Bronchial epithelial cell (primary cell): ENCODE measurements at places on chromosomes 11 and 22. TPM values are rescaled to one million over a fixed set of nuclear protein-coding genes. Genes with fewer than 3 reads are reported as not detected.

GRCh38 chr11:68727783-68728182, 23.5 kb downstream of the TESMIN start:
- DNase-seq, result no peak

DKK3 gene
- total RNA-seq, result 72.4 and 134 TPM in 2 replicates

DNA sequence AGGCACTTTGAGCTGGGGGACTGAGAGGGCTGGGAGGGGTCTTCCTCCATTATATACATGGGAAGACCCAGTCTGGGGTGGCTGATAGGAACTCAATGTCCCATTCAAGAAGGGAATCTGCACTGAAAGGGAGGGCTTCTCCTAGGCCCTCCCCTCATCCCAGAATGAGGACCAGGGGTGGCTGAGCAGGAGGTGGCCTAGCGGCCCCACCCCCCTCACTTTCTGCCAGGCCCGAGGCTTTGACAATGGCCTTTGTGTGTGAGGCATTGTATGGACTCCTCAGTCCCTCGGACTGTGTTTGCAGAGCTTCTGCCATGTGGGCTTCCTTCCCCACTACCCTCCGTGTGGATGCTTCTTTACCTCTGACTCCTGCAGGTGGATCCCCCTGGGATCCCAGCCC, 65.7 kb downstream of the NECTIN1 start:
- no peak for DNase-seq

- DNase-seq, result peak; percentile 35
Observed at GRCh38 chr11:12048936-12049790, 40.7 kb upstream of the DKK3 start.

- peak; percentile 43 for DNase-seq
Observed at GRCh38 chr11:70067591-70068341, 10.4 kb upstream of the ANO1 start.

DNA sequence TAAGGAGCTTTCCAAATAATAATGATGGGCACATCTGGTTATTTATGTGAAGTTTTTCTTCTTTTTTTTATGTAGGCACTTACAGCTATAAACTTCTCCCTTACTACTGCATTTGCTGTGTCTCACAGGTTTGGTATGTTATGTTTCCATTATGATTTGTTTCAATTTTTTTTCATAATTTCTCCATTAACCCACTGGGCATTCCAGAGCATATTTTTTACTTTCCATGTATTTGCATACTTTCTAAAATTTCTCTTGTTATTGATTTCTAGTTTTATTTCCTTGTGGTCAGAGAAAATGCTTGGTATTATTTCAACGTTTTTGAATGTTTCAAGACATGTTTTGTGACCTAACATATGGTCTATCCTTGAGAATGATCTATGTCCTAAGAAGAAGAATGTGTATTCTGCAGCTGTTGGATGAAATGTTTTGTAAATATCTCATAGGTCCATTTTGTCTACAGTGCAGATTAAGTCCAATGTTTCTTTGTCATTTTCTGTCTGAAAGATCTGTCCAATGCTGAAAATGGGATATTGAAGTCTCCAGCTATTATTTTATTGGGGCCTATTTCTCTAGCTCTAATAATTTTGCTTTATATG, 362.1 kb downstream of the DDX10 start:
- DNase-seq, result no peak

SESN3 gene
- 12.4 and 25.0 TPM in 2 replicates for total RNA-seq

DNA sequence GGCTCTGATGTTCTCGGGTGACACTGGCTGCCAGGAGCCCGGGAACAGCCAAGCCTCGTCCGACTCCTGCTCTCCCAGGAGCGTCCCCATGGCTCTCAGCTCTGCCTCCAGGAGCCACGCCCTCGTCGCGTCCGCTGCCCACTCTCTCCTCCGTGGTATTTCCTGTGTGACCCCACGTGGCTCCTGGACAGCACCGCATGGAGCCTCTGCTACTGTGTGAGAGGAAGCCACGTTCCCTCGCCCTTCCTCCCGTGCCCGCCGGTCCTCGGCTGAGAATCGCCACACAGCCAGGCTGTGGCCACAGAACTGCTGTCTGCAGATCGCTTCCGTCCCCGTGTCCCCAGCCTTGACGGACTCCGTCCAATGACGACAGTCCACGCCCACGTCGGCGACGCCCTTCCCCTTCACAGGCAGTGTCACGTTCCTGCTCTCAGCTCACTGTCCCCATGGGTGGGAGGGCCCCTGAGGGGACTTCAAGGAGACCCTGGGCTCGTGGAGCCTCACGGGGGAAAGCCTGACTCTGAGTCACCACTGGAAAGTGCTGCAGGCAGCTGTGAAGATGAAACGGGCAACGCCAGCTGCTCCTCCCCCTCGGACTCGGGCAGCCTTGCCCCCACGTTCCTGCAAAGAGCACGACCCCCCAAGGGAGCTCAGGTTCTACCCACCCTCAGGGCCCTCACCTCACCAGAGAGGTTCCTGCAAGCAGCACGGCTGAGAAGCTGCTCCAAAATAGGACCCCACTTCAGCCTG, 458.5 kb downstream of the BRD1 start:
- no peak for DNase-seq

- no peak for DNase-seq
Observed at GRCh38 chr11:33674035-33674814, 26.4 kb downstream of the C11orf91 start.

DNA sequence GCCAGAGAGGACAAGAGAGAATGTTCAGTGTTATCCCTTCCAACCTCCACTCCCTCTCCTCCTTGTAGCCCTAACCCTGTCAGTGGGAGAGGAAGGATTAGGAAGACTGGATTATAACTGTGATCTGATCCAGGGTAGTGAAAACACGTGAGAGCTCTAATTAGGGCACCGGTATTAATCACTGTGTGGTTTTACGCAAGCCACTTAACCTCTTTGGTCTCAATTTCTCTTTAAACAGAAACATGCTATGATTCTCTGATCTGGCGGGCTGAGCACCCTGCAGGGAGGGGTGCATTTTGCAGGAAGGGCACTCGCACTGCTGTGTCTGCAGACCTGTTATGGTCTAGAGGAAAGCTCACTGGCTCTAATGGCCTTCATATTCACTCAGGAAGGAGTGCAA, 11.5 kb downstream of the RPL27A start:
- DNase-seq, result no peak

GRCh38 chr11:110187731-110188130, 94.5 kb downstream of the ZC3H12C start:
- no peak for DNase-seq

UBQLNL gene
- total RNA-seq, result under 0.01 TPM in 1 of 2 replicates, not detected in the other

HMOX1 gene
- total RNA-seq, result 3.9 and 5.2 TPM in 2 replicates

- DNase-seq, result no peak
Observed at GRCh38 chr11:1119604-1120146, 38.1 kb upstream of the MUC5AC start.

TRIM48 gene
- not detected in 2 replicates for total RNA-seq

- DNase-seq, result no peak
Observed at GRCh38 chr11:46835897-46836296, 10.2 kb downstream of the CKAP5 start.

DNA sequence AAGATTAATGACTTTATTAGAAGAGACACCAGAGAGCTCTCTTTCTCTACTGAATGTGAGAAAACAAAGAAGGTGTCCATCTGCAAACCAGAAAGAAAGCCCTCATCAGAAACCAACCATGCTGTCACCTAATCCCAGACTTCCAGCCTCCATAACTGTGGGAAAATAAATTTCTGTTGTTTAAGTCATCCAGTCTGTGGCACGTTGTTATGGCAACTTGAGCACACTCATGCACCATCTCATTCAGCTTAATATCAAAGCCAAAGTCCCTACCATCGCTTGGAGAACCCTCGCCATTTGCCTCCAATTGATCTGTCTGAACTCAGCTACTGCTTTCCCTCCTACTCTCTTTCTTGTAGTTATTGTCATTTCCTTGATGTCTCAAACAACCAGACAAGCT, 766.1 kb upstream of the ARHGAP42 start:
- DNase-seq, result no peak

- DNase-seq, result no peak
Observed at GRCh38 chr11:539971-540481, 2.7 kb downstream of the LRRC56 start.

APOA4 gene
- not detected in 2 replicates for total RNA-seq

GRIK4 gene
- total RNA-seq, result not detected in 2 replicates

DNA sequence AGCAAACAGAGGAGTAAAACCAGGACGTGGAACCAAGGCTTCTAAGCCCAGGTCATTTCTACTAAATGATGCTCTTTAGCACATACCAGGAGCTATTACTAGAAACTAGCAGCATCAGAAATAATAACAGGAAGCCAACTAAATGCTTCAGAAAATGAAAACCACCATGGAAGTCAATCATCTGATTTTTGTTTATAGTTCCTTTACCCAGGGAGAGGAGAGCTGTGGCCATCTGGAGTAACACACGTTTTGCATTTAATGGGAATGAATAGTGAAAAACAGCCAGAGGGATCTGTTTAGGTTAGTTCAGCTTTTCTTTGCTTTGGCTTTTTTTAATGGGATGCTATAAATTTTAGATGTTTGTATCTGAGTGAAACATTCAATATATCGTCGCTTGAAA, 250.7 kb upstream of the ARHGAP20 start:
- DNase-seq, result no peak

DNA sequence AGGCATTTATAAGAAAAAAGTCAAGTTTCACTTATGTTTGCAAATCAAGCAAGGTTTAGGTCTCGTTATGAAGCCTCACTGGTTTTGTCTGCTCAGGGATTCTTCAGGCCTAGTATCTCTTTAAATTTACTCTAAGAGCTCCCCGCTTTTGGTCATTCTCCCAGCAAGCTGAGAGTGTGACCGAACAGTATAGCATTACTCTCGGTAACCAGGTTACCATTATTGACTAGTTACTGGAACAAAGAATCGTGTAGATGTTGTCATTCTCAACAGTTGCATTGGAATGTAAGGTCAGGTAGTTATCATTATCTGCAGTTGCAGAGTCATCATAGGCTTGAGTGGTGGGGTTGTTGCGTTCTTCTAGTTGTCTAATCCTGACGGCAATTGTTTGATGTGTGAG, 9.8 kb upstream of the USP2 start:
- no peak for DNase-seq

SLC22A8 gene
- not detected in 2 replicates for total RNA-seq

DNA sequence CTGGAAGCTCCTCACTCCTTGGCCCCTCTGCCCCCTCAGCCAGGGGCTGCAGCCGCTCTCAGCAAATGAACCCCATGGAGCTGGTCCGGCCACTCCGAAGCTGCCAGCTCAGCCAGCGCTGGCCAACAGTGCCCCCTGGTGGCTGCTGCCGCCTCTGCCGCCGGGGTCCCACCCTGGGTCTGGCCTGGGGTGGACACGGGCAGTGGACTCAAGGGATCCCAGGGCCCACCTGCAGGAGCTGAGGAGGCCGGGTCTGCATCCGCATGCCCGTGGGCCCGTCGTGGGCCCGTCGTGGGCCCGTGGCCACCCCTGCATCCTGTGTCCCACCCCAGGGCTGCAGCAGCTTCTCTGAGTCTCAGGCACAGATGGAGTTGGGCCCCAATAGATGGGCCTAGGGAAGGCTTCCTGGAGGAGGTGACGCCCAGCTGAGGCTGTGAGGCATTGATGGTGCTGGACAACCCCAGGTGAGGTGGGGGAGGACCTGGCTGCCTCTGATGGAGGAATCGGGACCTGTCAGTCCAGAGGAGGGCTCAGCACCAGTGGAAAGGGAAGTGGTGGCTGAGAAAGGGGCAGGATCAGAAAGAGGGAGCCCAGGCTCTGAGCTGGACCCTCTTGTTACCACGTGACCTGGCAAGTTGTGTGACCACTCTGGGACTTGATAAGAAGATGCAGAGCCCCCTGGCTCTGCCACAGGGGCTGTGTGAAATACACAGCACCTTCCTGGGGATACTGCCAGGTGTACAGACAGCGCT, 522.3 kb downstream of the BRD1 start:
- DNase-seq, result no peak

DNA sequence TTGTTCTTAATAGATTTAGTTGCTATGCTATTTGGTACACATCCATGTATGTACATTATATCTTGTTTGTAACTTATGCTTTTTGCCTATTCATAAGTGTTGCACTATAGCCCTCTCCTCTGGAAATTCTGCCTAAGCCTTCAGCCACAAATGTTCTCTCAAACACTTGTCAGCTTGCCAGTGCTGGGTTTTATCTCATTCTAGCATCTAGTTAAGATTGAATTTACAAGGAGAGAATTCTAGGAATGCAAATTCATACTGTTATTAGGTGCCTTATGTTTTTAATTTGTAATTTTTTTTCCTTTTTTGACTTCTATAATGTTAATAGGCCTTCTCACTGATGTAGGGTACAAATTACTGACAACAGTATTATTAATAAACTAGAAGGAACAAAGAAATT, 14.6 kb upstream of the CTSC start:
- no peak for DNase-seq

MS4A4E gene
- total RNA-seq, result not detected in 2 replicates

DSCAML1 gene
- total RNA-seq, result under 0.01 TPM in 1 of 2 replicates, not detected in the other

DNA sequence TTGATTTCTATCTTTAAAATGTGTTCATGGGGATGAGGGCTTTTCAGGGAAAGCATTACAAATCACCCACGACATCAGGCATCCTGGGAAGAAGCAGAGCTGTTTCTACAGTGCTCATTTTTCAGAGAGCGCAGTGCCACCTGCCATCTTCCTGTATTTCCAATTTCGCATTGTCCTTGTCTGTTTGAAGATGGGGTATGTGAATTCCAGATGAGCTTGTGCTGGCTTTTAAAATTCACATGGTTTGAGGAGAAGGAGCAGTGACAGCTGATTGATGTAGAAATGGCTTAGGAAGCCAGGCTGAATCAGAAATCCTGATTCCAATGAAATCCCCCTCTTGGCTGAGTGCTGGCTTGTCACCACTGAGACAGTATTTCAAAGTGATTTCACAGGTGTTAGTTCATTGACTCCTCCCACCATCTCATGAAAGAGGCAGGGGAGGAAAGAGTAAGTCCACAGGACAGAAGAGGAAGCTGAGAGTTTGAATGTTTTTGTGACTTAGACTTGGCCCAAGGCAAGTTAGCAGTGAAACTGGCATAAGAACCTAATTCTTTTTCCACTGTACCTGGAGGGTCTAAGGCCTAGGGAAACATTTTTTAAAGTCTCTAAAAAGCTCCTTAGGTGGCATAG, 344.6 kb upstream of the C11orf87 start:
- DNase-seq, result no peak

DNA sequence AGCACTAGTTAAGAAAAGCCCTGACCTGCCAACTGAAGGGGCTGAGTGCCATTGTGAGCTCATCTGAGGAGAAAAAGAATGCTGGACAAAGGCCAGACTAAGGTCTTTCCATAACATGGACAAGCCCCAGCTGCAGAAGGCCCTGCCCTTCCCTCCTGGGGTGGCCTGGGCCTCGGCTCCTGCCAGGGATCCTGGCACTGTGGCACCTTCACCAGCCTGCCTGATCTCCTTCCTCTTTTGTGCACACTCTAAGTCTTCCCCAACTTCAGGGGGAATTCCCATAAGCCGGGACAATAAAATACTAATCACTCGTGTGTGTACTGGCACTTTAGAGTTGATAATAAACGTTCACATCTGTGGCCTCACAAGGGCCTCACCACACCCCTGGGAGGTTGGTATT, 9.9 kb downstream of the TMPRSS13 start:
- DNase-seq, result no peak

OR8D1 gene
- not detected in 2 replicates for total RNA-seq

DNA sequence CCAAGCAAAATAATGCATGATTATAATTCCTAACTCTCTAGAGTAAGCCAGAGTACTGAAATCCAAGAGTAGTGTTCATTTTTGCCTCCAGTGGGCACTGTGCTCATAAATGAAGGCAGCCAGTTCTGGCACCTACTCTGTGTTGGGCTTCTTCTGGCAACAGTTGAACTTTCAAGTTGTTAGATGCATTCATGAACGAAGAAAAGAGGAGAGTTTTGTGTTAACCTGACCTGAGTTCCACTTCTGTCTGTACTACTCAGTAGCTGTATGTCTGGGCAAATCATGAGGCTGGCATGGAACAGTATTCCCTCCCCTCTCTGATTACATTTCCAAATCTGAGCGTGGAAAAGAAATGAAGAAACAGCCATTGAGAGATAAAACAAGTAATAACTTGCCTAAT, 20.3 kb upstream of the TENM4 start:
- DNase-seq, result peak; percentile 75

- no peak for DNase-seq
Observed at GRCh38 chr11:22555881-22556280, 69.7 kb downstream of the FANCF start.
